ENCODE measurements at places on chromosomes 6 and 20. TPM values are rescaled to one million over a fixed set of nuclear protein-coding genes. Genes with fewer than 3 reads are reported as not detected.

- no peak for DNase-seq
These were observed 170.3 kb downstream of the CD109 start for GRCh38 chr6:73866305-73866704.

The R3HDML gene
- total RNA-seq = not detected

DNA sequence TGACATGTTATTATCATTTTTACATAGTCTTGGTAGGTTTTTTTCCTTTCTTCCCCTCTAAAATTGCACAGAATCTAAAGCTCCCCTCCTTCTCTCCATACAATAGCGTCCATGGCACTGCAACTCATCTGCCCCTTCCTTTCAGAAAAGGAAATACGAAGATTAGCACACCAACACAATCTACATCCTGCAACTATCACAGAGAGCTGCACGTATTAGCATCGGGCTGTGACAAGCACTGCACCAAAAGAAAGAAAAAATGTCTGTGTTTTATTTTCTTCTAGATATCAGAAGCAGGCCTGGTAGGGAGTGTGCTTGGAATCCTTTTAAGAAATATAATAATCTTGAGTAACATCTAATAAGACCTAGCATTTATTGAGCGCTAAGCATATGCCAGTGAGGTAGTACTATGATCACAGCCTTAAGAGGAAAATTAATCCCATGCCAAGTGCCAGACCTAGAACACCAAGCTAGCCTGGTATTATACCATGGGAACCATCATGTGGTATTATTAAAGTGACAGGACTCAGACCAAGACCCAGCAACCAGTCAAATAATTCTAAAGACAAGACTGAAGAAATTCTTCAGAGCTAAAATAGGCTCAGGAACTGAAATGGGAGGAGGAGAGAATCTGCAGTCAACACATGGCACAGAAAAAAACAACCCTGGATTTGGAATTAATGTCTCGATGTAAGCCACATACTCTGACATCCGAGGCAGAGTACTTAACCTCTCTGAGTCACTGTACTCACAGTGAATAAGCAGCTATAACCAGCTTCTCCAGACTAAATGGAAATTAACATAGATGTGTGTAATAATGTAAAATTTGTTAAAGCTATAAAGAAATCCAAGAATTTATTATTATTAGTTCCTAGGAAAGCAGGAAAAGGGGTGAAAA lies 124.3 kb downstream of the IPCEF1 start:
- no peak for DNase-seq

DNA sequence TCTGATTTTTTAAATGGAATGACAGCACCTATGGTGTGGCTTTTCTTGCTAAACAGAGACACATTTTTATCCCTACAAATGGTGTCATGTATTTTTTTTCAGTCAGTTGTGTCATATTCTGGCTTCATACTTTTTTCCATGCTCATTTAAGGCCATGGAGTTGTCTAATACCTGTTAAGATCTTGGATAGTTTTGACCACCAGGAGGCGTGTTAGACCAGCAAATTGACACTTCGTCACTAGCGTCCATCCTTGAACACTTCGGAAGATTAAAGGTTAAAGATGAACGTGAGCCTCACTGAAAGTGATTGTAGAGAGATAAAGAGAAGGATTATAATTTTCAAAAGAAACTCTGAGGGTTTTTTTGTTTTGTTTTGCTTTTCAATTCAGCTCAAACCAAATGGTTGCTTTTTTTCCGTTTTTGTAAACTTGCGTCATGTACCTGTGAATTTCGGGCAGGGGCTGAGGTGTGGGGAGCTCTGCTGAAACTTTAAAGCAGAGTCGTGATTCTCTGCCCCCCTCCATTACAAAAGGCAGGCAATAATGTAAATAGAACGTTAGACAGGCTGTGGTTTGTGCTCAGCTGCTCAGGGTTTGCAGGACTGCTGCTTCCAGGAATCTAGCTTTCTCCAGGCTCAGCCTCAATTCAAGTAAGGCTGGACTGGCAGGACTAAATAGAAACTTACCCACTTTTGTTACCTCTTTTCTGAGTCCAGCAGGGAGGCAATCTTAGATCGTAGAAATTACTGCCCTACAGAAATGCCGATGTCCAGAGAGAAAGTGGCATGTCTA lies 245.1 kb downstream of the FOXA2 start:
- DNase-seq = peak; percentile 32

GRCh38 chr6:83488861-83489260 lies 23.5 kb upstream of the PRSS35 start:
- DNase-seq = no peak

DNA sequence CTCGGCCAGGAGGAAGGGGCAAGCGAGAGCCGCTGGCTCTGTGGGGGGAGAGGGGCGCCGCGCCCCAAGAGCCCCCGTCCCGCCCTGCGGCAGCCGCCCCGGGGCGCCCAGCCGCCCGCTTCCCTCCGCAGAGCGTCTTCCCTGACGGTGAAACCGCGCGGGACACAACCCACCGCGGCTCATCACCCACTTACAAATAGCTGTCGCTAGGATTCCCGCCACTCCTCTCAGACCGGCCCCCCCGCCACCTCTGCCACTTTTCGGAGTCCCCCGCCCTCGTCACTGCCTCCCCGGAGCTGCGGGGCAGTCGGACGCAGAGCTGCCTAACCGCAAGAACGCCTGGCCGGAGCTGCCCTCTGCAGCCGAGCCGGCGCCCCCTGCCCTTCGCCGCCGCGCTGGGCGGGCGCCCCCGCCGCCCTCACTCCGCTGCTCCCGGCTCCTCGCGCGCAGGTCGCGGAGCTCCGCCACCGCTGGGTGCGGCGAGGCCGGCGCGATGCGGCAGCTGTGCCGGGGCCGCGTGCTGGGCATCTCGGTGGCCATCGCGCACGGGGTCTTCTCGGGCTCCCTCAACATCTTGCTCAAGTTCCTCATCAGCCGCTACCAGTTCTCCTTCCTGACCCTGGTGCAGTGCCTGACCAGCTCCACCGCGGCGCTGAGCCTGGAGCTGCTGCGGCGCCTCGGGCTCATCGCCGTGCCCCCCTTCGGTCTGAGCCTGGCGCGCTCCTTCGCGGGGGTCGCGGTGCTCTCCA lies at the start of gene SLC35D3:
Gene SLC35D3, plus strand, starts transcription at position 366 of the 749 bp plus-strand sequence. Its CDS starts 128 bp downstream, at position 494.
- DNase-seq = no peak

DNA sequence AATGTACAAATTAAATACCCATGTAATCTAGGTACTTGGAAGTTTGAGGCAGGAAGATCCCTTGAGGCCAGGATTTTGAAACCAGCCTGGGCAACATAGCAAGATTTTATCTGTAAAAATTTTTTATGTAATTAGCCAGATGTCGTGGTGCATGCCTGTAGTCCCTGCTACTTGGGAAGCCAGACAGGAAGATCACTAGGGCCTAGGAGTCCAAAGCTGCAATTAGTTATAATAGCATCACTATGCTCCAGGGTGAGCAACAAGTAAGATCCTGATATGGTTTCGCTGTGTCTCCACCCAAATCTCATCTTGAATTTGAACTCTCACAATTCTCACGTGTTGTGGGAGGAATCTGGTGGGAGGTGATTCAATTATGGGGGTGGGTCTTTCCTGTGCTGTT lies 535.8 kb downstream of the TENT5A start:
- DNase-seq = no peak

GRCh38 chr20:59831024-59831915 lies 102.2 kb downstream of the SYCP2 start:
- DNase-seq = no peak

GRCh38 chr6:114172576-114173260 lies 170.1 kb downstream of the HS3ST5 start:
- no peak for DNase-seq

GRCh38 chr20:56875052-56875659 lies 246.1 kb downstream of the TFAP2C start:
- no peak for DNase-seq

GRCh38 chr6:73471686-73472290 lies 10.3 kb downstream of the MTO1 start:
- DNase-seq = no peak

DNA sequence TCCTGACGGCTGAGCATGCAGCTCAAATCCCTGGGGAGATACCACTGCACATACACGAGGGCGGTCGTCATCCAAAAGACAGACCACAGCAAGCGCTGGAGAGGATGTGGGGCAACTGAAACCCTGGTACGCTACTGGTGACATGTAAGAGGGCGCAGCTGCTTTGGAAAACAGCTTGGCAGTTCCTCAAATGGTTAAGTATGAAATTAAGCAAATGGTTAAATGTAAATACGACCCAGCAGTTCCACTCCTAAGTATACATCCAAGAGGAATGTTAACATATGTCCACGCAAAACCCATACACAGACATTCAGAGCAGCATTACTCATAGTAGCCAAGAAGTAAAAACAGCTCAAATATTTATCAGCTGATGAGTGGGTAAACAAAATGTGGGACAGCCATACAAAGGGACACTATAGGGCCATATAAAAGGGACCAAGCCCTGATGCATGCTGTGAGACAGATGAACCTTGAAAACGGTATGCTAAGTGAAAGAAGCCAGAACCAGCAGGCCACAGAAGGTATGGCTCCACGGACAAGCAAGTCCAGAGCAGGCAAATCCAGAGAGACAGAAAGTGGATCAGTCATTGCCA lies 38.5 kb downstream of the RIPOR3 start:
- no peak for DNase-seq

DNA sequence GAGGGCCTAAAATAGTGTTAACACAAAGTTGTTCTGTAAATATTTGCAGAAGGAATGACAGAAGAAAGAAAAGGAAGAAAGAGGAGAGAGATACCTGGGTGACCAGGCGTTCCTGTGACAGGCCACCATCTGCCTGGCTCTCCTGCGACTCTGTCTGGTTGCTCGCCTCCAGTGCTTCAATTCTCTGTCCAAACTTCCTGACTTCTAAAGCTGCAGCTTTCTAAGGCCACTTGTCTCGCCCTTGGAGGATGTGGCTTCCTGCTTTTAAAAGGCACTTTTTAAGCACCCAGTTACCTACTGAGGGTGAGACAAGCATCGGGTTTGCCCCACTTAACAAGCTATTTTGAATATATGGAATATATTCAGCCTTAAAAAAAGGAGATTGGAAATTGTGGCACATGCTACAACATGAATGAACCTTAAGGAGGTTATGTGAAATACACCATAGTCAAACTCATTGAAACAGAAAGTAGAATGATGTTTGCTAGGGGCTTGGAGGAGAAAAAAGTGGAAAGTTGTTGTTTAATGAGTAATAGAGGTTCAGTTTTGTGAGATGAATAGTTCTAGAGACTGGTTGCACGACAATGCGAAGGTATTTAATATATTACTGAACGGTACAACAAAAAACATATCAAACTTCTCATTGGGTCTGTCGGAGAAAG lies 32.8 kb downstream of the VIP start:
- DNase-seq = no peak

- peak; percentile 73 for DNase-seq
These were observed 7.2 kb downstream of the ADGRF1 start for GRCh38 chr6:47034926-47035325.

- no peak for DNase-seq
These were observed 54.1 kb upstream of the TPD52L1 start for GRCh38 chr6:125099211-125100073.

- no peak for DNase-seq
These were observed 133.4 kb upstream of the CDH4 start for GRCh38 chr20:61118429-61119224.

The TMEM244 gene
- not detected for total RNA-seq

GRCh38 chr6:88705601-88706000 lies 257.8 kb downstream of the RNGTT start:
- DNase-seq = no peak

- no peak for DNase-seq
These were observed 650.6 kb upstream of the ARID1B start for GRCh38 chr6:156126535-156126934.

DNA sequence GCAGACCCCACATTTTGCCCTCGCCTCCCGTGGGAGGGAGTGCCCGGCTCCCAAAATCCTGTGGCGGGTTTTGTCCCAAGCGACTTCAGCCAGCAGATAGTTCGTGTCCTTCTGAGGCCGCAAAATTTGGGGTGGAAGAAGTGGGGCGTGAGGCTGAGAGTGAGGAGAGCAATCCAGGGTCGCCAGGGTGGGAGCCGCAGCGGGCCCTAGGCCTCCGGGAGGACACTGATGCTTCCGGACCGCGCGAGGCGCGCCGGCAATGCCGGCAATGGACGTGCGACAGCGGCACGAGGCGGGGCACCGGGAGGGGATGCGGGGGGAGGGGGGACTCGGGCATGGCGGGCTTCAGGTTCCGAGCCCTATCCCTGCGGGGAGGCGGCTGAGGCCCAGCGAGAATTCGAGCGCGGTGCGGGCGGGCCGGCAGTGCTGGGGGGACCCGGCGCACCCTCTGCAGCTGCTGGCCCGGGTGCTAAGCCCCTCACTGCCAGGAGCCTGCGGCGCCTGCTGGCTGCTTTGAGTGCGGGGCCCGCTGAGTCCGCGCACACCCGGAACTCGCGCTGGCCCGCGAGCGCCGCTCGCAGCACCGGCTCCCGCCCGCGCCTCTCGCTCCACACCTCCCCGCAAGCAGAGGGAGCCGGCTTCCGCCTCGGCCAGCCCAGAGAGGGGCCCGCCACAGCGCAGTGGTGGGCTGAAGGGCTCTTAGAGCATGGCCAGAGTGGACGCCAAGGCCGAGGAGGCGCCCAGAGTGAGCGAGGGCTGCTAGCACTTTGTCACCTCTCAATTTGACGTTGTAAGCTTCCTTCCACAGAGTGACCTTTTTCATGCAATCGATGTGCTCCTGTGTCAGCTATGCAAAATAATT lies 143.8 kb downstream of the LPA start:
- DNase-seq = no peak

The SLC32A1 gene
- total RNA-seq = not detected

GRCh38 chr20:48696671-48697070 lies 131.1 kb downstream of the PREX1 start:
- no peak for DNase-seq

- no peak for DNase-seq
These were observed 335.8 kb upstream of the FLRT3 start for GRCh38 chr20:14673164-14673563.

The CRISP3 gene
- not detected for total RNA-seq

DNA sequence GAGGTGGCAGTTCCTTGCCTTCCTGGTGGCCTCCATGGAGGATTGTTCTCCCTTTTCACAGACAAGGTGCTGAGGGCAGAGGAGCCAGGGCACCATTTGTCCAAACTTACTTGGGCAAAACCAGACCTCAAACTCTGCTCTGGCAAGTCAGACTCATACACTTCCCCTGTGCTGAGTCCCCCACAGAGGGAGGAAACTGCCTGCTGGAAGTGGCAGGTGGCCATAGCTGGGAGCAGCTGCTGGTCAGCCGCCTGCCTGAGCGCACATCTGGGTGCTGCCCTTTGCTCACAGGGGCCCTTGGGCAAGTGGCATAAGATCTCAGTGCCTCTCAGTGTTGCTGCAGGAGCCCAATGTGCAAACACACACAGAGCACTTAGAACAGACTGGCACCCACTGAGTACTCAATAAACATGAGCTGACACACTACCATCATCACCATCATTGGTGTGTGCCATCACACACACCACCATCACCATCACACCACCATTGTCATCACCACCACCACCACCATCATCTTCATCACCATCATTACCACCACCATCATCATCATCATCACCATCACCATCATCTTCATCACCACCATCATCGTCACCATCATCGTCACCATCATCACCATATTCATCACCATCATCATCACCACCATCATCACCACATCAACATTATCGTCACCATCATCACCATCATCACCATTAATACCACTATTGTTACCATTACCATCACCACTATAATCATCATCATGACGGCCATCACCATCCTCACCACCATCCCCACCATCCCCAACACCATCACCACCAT lies 17.6 kb downstream of the NOL4L start:
- DNase-seq = no peak

The GSTA2 gene
- total RNA-seq = not detected

- no peak for DNase-seq
These were observed 67.5 kb upstream of the NRN1 start for GRCh38 chr6:6074190-6074589.

The GNAS-AS1 gene
- 0.11 TPM for total RNA-seq
